ENCODE measurements at places on chromosomes 4 and X.

GRCh38 chr4:113173793-113174264, 124.4 kb downstream of the ANK2 start:
- no peak for DNase-seq

GRCh38 chr4:123848606-123849005, 452.0 kb downstream of the SPRY1 start:
- DNase-seq, result no peak

- no peak for DNase-seq
Measured at GRCh38 chr4:39664828-39665731, 26.4 kb upstream of the SMIM14 start.

- no peak for DNase-seq
Measured at GRCh38 chrX:106899841-106900240, 3.3 kb downstream of the RIPPLY1 start.

DNA sequence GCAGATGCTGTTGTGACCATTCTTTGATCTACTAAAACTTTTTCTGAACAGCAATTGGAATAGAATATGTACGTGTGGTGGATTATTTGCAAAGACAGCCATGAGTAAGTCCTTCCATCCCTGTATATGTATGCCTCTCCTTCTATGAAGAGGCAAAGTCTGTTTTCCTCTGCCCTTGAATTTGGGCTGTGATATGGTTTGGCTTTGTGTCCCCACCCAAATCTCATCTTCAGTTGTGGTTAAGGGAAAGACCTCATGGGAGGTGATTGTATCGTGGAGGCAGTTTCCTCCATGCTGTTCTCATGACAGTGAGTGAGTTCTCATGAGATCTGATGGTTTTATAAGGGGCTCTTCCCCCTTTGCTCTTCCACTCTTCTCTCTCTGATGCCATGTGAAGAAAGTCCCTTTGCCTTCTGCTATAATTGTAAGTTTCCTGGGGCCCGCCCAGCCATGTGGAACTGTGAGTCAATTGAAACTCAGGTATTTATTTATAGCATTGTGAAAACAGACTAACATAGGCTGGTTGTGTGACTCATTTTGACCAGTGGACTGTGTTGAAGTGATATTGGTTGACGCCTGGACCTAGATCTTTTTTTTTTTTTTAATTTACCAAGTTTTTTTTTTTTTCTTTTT, 108.3 kb upstream of the CAMK2D start:
- no peak for DNase-seq

DNA sequence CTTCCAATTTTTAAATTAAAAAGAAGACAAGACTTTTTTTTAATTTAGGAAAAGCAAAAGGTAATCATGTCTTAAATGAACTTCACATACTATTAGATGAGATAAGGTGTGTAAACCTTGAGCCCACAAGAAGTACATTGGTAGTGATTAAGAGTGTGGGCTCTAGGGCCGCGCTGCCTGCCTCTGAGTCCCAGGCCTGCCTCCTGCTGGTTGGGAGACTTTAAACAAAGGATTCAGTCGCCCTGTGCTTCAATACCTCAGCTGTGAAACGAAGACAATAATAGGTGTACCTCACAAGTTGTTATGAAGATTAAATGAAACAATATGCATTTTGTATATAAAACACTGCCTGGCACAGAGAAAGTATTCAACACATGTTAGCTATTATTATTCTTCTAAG, 95.9 kb upstream of the MYOZ2 start:
- no peak for DNase-seq

DNA sequence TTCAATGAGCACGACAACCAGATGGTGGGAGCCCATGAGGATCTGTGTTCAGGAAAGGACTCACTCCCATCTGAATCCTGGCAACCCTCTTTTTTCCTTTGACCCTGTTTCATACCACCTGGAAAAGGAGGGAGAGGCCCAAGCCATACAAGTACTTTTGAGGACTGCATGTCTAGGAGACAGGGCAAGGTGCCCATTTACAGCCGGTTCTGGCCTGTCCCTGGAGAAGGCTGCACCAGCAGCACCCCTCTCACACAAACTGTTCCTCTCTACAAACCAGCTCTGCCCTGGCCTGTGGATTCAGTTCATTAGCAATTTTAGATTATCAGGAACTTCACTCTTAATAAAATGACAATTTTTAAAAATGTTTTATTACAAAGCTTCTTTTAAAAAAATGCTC, 57.5 kb downstream of the HADH start:
- no peak for DNase-seq
